ENCODE measurements at places on chromosomes 12 and 14.

DNA sequence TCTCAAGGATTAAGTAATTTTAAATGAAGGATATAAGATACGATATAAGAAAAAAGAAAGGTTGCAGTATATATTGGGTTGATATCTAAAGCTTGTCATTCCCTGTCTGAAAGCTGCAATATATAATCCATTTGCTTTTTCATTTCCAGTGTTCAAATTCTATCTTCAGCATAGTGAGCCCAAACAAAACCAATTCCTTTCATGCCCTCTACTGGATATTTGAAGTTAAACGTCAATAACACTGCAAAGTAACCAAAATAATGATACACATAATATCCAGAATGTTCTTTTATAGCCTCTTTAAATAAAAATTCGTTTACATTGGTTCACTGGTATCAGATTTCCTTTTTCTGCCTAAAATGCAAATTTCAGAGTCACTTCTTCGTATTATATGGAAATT, 64.5 kb upstream of the DAAM1 start:
- DNase-seq = no peak

- DNase-seq = no peak
These were observed 415.9 kb downstream of the FUT8 start for GRCh38 chr14:65828396-65828795.

GRCh38 chr12:77299910-77300669, 234.7 kb upstream of the E2F7 start:
- DNase-seq = no peak

GRCh38 chr14:100679707-100680438, 46.8 kb upstream of the DLK1 start:
- DNase-seq = no peak

DNA sequence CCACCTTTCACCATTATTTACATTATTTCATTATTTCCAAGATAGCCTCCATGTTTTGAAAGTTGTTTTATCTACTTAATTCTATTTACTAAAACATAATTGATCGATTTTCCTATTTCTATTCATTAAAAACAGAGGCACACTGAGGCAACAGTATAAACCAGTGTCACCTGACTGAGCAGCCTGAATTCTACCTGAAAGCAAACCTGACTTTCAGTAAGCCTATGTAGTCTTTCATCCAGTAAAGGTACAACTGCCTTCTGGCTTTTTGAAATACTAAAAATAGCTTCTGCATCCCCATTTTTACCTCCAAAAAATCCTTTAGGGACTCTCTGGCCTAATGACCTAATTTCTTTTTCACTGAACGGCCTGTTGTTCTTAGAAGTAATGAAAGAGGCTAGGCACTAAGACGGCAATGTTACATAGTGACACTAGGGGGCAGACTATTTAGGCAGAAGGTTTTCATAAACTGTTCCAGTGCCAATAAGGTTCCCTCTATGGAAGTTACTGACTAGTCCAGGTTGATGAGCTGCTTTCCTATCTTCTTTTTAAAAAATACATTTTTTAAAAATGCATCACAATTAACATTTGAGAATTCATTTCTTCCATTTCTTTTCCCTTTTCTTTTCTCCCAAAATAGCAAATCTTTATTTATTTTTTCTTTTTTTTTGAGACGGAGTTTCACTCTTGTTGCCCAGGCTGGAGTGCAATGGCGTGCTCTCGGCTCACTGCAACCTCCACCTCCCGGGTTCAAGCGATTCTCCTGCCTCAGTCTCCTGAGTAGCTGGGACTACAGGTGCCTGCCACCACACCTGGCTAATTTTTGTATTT, 17.5 kb downstream of the ANAPC5 start:
- DNase-seq = peak; percentile 6

- DNase-seq = peak; percentile 68
These were observed 53.4 kb downstream of the SPTB start for GRCh38 chr14:64826333-64826732.

DNA sequence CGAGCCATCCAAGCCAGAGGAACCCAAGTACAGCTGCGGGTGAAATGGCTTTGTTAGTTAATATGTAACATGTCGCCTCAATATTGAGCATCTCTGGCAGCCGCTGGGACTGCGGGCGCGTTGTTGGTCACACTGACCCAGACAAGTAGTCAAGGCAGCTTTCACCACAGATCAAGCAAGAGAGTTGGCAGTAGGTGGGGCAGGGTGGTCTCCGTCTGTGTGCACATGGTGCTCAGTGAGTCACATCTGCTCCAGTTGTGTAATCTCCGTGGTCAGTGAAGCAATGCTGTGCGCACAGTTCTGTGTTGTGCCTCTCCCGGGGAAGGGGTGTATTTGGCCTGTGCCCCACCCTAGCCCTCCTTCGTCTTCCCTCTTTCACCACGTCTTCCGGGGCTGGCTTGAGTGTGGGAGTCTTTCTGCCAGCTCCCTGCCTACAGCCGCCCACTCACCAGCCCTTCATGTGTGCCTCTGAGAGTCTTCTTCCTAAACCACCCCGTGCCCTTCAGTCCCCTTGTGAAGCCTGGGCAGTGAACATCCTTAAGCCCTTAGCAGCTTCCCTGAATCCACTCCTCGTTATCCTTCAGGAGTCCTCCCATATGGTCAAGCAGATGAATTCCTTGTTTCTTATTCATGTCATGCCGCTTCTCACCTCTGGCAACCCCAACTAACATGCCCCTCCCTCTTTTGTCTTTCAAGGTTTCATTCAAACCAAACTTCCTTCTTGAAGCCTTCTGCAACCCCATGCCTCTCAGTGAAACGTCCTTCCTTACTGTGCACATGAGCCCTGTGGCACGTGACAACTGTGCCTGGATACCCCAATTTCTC, 242.1 kb downstream of the CACNA1C start:
- DNase-seq = no peak

GRCh38 chr12:54277823-54278276, 2.1 kb downstream of the CBX5 start:
- DNase-seq = no peak

DNA sequence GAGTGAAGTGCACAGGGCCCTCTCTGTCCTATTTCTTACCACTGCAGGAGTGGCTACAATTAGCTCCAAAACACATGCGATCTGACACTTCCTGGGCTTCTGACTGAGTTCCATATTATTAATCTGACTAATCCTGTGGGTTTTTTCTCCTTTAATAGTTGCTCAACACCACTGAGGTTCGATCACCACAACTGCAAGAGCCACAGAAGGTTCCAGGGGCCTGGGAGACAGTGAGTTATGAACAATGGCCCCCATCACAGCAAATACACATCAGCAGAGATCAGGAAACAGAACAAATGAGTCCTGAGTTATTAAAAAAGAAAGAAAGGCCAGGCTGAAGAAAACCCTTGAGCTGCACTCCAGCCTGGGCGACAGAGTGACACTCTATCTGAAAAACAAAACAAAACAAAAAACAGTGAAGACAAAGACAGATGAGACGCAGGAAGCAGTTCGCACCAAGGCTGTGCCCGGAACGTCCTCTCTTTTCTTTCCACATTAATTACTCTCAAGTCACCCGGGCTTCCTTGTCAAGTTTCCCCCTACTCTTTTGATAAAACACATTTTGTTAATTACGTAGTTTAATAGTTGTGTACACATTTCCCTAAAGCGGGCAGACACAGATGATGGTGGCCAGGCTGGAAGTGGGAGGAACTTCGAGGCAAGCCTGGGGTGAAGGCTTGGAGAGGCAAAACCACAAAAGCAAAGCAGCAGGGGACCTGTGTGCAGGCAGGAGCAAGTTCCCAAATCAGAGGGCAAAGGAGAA, 42.7 kb downstream of the CDC42BPB start:
- DNase-seq = peak; percentile 17

DNA sequence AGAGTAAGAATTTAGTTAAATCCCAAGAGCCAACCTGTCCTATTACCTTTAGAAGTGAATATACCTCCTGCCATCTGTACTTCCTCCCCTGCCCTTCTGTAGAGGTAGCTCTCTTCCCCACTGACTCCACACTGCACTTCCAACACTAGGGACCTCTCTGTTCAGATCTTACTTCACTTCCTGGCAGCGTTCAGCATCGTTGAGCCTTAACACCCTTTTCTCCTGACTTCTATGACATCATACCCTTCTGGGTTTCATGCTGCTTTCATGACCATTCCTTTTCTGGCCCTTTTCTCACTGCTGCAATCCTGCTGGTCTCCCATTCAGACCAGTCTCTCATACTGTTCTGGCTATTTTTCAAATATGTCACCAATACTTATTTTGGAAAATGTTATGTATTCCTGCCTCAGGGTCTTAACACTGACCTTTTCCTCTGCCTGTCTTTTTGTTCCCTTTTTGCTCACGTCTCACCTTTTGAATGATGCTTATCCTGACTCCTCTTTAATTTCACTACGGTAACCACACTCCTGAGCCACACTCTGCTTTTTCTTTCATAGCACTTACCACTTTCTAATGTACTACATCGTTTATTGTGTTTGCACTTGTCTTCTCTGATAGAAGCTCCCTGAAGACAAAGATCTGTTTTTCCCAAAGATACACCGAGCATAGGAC, 67.6 kb downstream of the PLEKHA5 start:
- DNase-seq = no peak

- DNase-seq = no peak
These were observed 81.5 kb downstream of the OSBPL8 start for GRCh38 chr12:76478045-76478444.

- no peak for DNase-seq
These were observed 34.4 kb upstream of the PSMA6 start for GRCh38 chr14:35257809-35258208.

DNA sequence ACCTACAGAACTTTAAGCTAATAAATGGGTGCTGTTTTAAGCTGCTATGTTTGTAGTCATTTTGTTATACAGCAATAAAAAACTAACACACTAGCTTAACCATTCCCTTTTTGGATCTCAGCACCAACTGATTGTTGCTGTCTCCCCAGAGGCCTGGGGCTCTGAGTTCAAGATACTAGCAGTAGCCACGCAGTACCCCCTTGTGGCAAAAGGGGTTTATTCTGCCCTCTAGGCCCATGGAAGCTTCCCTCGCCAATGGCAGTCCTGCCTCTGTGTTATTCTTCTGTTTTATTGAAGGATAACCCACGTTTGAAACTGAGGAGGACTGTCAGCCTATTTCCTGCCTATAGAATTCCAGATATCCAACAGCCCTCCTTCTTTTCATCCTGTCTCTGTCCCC, 455.3 kb upstream of the ATP2B1 start:
- no peak for DNase-seq

DNA sequence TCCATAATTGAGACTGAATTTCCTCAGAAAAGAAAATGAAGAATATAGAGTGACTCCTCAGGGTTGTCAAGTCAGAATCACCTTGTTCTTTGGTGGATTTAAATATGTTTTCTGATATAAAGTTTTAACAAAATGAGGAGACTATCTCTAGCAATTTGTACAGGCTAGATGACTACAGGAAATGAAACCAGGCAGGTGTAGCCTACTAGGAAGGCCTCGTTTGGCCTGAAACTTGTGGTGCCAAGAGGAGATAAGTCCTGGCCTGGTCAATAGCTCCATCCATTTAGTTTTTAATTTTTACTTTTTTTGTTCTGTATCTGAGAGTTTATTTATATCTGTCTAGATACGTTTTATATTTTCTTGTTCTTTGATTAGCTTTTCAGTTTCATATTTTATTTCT, 41.5 kb downstream of the SNAPC1 start:
- no peak for DNase-seq

GRCh38 chr12:50725011-50725942, 38.6 kb upstream of the ATF1 start:
- DNase-seq = no peak

- no peak for DNase-seq
These were observed 4.2 kb downstream of the GSTZ1 start for GRCh38 chr14:77324816-77325745.

DNA sequence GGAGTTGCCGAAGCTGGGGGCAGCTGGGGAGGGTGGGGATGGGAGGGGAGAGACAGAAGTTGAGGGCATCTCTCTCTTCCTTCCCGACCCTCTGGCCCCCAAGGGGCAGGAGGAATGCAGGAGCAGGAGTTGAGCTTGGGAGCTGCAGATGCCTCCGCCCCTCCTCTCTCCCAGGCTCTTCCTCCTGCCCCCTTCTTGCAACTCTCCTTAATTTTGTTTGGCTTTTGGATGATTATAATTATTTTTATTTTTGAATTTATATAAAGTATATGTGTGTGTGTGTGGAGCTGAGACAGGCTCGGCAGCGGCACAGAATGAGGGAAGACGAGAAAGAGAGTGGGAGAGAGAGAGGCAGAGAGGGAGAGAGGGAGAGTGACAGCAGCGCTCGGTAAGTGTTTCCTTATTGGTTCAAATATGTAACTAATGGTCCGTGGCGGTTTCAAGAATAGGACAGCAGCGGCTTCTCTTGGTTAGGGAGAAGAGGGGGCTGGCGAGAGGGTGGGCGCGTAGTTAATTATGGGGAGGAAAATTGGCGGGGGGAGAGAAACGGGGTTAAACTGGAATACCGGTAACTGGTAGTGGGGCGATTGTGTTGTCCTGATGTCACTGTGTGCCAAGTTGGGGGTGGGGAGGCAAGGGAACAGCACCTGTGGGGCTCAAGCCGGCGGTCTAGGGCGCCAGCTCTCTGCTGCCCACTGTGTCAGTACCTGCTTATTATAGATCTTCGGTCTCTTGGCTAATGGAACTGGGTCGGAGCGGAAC, 8.4 kb downstream of the HOXC8 start:
- DNase-seq = peak; percentile 74

DNA sequence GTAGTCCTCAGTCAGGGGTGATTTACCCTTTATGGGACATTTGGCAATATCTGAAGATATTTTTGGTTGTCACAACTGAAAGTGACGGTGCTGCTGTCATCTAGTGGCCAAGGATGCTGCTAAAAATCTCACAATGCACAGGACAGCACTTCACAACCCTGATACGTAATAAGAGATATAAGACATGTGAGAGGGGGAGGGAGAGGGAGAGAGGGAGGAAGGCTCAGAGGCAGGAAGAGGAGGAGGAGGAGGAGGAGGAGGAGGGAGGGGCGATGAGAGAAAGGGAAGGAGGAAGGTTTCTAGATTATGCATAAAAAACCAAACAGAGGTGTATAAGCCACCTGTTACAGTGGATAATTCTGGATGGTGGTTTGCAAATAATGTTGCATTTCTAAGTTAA, 14.3 kb downstream of the MYL2 start:
- no peak for DNase-seq

DNA sequence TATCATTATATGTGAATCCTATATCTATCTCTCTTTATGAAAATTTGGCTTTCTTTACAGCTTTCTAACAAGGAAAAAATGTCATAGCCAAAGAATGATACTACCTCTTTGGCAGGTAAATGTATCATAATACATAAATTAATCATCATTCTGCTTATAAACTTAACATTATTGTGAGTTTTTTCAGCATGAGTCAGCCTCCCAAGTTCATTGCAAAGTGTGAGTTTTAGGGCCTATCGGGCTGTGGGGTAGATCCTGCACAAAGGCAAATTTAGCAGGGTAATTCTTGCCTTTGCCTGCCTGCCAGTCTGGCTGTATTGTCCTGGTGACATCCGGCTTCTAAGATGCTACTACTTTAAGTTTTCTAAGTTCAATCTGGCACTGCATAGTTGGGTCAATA, 412.6 kb downstream of the MDGA2 start:
- DNase-seq = no peak

Data from NCI-H187 (cell line).